Urothelium cell line (cell line): ENCODE measurements at places on chromosomes 4 and X.

GRCh38 chr4:108303488-108304177, 134.9 kb upstream of the LEF1 start:
- DNase-seq = peak; percentile 75

GRCh38 chr4:2255501-2256155, 6.3 kb downstream of the MXD4 start:
- DNase-seq = no peak

- no peak for DNase-seq
Observed at GRCh38 chr4:138553001-138553845, 311.1 kb upstream of the SLC7A11 start.

GRCh38 chrX:1231850-1232465, 19.5 kb upstream of the CRLF2 start:
- no peak for DNase-seq

DNA sequence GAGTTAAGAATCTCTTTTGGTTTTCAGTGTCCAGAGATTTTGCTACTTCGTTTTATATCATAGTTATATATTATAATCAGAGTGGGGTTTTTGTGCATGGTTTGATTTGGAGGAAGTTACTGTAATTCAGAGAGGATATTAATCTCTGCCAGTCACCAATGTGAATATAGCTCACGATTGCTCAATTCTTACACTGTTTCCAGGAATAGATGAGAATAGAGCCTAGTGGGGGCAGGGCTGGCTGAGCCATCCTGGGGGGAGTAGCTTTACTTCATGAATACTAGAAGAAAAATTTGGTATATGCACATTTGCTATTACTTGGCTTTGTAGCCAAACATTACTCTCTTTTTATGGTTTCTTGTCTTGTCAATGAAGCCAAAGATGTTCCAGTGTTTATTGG, 60.9 kb upstream of the TRPC3 start:
- no peak for DNase-seq

- DNase-seq = peak; percentile 10
Observed at GRCh38 chr4:184471881-184472613, 2.3 kb downstream of the IRF2 start.

DNA sequence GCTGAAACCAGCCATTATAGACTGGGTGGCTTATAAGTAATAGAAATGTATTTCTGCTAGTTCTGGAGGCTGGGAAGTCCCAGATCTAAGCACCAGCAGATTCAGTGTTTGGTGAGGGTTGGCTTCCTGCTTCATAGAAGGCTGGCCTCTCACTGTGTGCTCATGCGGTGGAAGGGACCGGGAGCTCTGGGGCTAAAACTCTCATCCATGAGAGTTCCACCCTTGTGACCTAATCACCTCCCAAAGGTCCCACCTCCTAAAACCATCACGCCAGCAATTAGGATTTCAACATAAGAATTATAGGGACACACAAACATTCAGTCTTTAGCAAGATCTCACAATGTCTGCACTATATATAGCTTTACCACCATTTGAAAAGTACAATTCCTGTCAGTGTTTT, 215.2 kb downstream of the CBR4 start:
- DNase-seq = no peak

DNA sequence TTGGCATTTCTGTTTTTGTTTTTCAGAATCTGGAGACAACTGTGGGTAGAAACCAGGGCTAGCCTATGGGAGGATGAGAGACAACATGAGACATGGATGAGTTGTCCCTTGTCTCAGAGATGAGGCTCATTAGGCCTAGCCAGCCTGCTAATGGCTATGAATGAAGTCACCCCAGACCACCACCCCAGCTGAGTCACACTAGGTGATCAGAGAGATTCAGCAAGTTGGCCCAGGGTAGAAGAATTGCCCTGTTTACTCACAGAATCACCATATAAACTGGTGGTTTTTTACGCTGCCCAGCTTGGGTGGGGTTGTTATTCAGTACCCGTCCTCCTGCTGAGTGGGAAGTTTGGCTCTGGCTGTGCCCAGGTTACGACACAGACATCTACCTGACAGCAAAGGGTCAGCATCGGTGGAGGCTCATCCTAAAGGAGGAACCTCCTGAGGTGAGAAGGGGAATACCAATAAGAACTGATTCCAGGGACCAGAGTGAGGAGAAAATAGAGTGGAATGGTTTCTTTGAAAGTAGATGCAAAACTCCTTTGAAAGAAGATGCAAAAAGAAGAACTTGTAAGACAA, 17.2 kb upstream of the ARSJ start:
- DNase-seq = peak; percentile 14

DNA sequence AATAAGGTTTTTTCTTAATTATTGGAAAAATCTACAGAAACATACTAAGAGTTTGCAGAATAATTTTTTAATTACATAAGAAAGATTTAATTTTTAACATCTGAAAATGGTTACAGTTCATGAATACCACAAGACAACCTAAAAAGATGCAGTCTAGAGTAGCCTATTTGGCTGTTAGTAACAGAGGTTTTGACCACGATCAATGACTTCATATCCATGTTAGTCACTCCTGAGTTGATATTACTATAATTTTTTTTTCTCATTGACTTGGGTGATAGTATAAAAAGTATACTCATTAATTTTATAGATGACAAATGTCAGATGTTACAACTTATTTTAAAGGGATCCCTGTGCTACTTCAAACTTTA, 272.5 kb downstream of the DCTD start:
- DNase-seq = no peak

DNA sequence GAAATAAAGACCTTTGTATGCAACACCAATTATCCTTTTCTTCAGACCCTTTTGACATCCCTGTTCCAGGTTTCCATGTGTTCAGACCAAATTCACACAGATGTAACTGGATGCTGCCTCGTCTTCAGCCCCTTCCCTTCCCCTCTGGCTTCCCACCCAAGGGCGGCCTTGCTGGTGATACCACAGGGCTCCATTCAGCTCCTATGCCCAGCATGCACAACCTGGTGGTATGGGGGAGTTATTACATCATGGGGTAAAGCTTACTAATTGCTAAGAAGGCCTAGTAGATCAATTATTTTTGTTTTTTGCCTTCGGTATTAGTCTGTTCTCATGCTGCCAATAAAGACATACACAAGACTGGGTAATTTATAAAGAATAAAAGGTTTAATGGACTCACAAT, 317.0 kb upstream of the CXXC4 start:
- no peak for DNase-seq

GRCh38 chrX:130082244-130083106, 27.8 kb downstream of the ELF4 start:
- no peak for DNase-seq

- DNase-seq = no peak
Observed at GRCh38 chr4:25123236-25123635, 37.0 kb downstream of the SEPSECS start.

- no peak for DNase-seq
Observed at GRCh38 chr4:71604785-71605184, 179.1 kb downstream of the GC start.

- DNase-seq = no peak
Observed at GRCh38 chr4:8698341-8699062, 105.9 kb downstream of the CPZ start.

- no peak for DNase-seq
Observed at GRCh38 chr4:125045311-125045710, 269.4 kb upstream of the FAT4 start.

DNA sequence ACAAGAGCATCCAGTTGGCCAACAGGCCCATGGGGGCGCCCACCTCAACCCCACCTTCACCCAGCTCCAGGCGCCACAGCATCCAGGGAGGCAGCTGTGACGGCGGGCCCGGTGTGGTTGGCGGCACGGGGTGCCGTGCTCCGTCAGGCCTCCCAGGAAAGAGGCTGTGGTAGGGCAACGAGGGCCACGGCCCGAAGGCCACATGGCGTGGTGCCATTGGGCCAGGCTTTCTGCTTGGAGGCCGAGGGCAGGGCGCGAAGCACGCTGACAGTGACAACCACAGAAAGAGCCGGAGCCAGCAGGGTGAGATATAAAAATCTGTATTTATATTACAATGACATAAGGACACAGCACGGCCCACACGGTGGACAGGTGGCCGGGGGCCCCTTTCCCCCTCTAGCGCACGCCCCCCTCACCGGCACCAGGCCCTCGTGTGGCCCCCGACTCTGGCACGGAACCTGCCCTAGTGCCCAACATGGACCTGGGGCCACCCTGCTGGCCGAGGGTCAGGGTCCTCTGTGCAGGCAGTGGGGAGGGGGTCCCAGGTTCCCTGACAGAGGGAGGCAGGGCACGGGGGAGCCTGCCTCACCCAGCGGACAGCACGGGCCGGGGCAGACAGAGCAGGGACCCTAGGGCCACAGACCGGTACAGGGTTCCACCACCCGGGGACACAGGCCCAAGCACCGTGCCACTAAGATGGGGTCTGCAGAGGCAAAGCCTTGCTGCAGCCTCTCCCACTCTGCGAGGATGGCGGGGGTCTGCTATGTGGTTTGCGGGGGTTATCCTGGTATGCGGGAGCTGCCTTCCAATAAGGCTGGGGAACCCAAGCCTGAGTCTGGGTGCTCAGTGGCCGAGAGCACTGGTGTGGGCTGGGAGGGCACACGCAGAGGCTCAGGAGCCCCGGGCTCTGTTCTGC, 5.5 kb upstream of the HAUS3 start:
- no peak for DNase-seq

GRCh38 chr4:129384974-129385373, 289.0 kb downstream of the C4orf33 start:
- no peak for DNase-seq

- no peak for DNase-seq
Observed at GRCh38 chr4:118281611-118282442, 71.0 kb downstream of the PRSS12 start.

GRCh38 chr4:142719854-142720541, 126.1 kb downstream of the INPP4B start:
- DNase-seq = peak; percentile 29

DNA sequence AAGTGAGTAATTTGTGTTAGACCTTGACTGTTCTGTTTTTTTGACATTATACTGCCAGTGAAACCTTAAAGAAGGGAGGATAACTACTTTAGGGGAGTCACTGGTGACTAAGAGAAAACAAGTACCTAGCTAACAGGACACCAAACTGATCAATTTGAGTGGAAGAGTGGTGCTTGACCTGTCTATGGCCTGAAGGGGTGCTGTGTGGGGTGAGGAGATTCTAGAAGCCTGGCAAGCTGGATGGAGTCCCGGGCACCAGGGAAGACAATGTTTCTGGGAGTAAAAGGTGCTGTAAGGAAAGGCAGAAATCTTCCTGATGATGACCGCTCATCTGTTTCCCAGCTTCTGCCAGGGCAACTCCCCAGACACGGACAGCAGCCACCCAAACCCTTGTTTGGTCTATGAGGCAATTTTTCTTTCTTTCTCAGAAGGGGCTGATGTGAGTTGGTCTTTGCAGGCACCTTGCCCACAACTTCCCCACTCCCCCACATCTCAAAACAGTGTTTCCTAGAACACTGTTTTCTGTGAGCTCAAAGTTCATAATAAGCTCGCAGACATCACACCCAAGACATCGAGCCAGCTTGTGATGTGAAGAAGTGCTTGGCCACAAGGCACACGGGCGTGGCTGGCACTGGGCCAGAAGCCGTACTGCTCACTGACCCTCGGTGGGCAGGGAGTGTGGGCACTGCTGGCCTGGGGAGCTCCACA, 4.6 kb downstream of the TXK start:
- DNase-seq = peak; percentile 38

DNA sequence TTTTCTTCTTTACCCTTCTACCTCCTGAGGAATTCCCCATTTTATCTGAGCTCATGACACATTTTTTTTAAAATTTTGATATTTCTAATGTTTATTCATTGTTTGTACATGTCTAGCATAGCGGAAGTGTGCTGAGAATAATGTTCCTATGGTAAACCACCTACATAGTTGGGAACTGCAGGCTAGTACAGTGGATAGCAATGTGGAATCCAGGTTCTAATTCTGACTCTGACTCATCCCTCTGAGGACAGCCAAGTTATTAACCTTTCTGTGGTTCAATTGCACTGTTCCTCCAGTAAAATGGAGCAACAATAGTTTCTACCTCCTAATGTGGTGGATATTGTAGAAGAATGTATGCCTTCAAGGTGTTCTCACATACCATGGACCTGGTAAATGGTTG, 20.6 kb upstream of the APELA start:
- DNase-seq = peak; percentile 25

DNA sequence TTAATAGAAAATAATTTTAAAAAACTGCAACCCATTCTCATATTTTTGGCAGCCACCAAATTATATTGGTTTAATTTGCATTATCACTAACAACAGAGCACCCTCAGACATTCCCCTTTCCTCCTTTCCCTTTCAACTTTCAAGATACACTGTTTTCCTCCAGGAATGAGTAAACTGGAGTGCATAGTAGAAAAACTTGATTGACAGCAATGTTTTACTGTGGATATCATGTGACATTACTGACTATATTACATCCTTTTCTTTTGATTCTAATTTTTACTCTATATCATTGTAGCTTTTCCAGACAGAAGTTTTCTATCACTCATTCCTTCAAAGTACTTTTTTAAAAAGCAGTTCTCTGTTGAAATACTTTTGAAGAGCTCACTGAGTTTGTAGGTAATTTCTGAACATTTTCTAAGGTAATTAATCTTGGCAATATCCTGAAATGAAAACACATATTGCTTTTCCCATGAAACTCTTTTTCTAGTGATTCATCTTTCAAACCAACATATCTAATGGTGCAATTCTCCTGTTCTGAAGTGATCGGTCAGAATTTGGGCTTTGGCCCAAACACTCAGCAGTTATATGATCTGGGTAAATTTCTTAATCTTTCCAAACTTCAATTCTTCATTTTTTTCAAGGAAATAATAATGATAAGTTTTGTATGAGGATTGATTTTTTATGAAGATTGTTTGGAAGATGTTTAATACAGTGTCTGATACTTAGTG, 920.4 kb upstream of the EPHA5 start:
- DNase-seq = no peak

DNA sequence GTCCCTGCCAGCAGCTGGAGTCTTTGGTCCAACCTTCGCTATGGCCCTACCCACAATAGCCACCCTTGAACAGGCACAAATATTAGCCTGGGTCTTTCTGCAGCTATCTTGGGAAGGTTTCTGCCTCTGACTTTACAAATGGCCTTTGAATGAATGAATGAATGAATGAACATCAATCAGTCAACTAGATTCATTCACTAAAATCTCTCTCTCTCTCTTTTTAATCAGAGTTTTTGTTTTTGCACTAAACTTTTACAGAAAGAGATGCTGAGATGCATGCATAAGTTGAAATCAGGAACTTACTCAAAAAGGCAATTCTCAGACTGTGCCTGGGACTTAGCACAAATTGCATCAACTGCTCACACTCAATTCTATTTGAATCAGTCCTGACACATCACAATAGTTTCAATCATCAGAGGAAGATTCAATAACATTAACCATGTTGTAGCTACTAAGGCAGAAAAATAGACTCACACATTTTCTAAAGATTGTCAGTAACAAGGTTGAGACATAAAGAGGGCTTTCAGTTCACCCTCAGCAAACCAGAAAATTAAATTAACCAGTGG, 55.0 kb downstream of the ANXA3 start:
- DNase-seq = no peak

- no peak for DNase-seq
Observed at GRCh38 chr4:173420324-173420752, 21.4 kb upstream of the SCRG1 start.

GRCh38 chr4:11438647-11439046, 10.0 kb upstream of the HS3ST1 start:
- DNase-seq = no peak

GRCh38 chr4:4364061-4364460, 22.8 kb upstream of the NSG1 start:
- DNase-seq = no peak
